ENCODE measurements at places on chromosomes 7 and 10.

DNA sequence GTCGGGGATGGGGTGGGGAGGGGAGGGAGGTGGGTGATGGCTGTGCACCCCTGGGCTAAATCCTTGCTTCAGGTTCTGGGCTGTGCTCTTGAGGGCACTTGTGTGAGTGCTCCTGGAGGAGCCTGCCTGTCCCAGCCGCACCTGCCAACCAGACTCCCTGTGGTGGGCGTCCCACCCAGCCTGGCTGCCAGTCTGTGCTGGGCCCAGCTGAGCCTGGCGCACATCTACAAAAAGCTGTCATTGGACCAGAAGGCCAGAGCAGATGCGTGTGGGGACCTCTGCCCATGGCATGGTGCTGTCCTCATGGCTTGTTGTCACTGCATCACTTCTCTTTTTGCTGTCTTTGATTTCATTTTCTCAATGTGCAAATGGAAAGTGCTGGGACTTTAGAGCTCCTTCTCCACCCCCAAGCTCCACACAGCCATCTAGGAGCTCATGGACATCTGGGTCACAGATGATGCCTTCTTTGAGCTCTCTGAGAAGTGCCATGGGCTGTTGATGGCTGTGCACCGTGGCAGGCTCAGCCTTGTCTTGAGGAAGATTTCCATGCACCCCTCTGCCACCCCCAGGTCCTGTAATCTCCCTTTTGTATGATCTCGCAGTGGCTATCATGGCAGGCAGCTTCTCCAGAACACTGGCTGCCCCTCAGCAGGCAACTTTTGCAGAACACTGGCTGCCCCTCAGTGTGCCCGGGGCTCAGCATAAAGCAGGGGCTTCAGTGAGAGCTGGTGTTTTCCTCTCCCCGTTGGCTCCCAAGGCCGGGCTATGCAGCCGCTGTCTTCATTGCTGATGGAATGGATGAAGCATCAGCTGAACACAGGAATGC is 83.9 kb downstream of the ADCY1 start:
- no peak for DNase-seq

- DNase-seq = no peak
Measured at GRCh38 chr7:75813084-75813483, 522 bp downstream of the CCL24 start.

- DNase-seq = no peak
Measured at GRCh38 chr7:27647046-27647445, 15.6 kb downstream of the HIBADH start.

GRCh38 chr7:133081119-133081598 is 731 bp downstream of the CHCHD3 start:
- DNase-seq = no peak

GRCh38 chr7:29231671-29232232 is 37.2 kb downstream of the CHN2 start:
- DNase-seq = no peak

- no peak for DNase-seq
Measured at GRCh38 chr10:129532838-129533237, 65.8 kb downstream of the MGMT start.

GRCh38 chr7:69476416-69476815 is 121.9 kb upstream of the AUTS2 start:
- DNase-seq = no peak

GRCh38 chr7:140463111-140463510 is 16.2 kb downstream of the MKRN1 start:
- no peak for DNase-seq

- no peak for DNase-seq
Measured at GRCh38 chr10:105148921-105149320, 507.8 kb downstream of the SORCS3 start.

GRCh38 chr7:30459591-30460245 is 18.9 kb downstream of the NOD1 start:
- no peak for DNase-seq

DNA sequence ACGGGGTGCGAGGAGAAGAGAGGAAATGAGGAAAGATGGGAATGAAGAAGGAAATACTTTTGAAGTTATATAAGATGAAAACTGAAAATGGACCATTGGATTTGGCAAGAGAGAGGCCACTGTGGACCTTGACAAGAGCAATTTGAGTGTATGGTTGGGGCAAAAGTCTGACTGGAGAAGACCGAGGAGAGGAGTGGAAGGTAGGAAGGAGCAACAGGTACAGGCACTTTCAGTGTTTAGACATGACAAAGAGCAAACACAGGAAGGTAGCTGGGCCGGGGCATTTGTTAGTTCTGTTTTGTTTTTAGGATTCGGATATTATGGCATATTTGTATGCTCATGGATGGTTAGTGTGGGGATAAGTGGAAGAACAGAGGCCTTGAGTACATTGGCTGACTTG is 99.4 kb downstream of the TAF3 start:
- DNase-seq = no peak

DNA sequence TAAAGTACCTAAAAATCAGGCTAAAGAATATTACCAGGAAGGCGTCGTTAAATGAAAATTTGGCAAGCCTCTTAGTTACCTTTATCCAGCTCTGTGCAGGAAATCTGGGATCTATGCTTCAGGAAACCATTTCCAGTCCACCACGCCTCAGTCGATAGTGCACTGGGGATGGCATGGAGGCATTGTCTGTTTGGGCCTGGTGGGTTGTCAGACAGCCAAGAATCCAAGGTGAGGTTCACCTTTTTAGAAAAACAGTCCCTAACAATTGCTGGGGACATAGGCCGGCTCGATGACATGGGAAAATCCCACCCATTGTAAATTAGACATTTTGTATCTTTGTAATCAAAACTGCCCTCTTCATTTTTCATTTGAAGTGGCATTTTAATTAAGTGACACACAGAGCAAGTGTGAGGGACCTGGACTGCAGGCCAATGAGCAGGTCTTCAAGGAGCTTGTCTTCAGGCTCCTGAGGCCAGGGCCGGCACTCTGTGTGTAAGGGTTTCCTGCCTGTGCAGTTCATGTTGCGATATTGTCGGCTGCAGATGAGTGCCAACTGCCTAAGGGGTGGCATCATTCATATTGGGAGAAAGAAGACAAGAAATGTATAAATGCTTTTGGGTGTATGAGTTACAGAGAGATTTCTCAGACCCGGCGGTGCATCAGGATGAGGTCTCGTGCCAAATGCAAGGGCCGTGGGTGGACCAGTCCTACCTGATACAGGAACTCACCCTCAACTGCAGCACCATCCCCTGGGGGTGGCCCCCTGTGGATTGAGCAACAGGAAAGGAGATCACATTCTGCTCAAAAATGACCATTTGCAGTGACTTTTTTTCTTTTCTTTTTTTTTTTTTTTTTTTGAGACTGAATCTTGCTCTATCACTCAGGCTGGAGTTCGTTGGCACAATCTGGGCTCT is 80.8 kb downstream of the PTPRE start:
- no peak for DNase-seq

DNA sequence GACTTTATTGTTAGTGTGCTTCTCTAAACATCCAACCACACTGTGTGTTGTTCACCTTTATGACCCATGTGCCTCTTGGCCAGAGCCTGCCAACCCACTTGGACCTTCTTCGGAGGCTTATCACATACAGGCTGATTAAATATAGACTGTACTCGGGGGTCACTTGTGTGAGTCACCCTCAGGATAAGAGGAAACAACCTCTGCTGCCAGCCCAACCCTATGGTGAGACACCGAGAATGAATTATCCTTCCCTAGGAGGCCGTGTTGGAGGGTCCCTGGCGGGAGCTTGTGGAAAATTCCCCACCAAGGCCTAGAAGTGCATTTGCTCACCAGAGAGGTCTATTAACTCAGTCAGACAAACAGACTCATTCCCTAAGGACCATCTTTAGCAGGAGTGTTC is 63.0 kb downstream of the FAS start:
- DNase-seq = no peak

DNA sequence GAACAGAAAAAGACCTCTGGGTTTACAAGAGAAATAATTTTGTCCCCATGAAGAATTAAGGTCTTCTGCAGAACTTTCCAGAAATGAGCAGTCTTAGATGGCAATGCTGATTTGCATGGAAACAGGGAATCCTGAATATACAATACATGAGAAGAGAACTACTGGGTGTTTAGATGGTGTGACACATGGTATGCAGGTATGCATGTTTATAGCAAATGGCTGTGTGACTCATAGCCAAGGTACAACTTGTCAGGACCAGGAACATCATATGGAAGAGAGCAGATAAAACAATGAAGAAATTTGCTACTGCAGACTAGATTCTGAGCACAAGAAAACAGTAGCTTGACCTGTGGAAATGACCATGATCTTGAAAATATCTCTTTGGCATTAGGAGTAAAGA is 907.8 kb downstream of the GATA3 start:
- no peak for DNase-seq

- no peak for DNase-seq
Measured at GRCh38 chr10:8042721-8043568, 11.5 kb upstream of the GATA3 start.

GRCh38 chr10:75186310-75186709 is 24.3 kb upstream of the VDAC2 start:
- no peak for DNase-seq

GRCh38 chr10:43667761-43668386 is 19.2 kb upstream of the ZNF32 start:
- no peak for DNase-seq

GRCh38 chr7:133781486-133782090 is 345.6 kb upstream of the LRGUK start:
- no peak for DNase-seq

DNA sequence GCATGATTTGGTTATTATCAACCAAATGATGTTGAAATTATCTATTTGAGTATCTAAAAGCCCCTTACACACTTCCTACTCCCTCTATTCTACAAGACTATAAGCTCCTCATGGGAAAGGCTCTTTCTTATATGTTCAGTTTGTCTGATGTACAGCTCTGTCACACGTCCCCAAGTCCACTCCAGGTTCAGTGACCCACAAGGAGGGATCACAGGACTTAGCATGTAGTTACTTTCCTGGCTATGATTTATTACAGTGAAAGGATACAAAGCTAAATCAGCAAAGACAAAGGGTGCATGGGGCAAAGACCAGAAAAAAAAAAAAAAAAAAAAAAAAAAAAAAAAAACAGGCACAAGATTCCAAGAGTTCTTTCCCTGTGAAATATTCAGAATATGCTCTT is 125.6 kb upstream of the TMEM106B start:
- no peak for DNase-seq

DNA sequence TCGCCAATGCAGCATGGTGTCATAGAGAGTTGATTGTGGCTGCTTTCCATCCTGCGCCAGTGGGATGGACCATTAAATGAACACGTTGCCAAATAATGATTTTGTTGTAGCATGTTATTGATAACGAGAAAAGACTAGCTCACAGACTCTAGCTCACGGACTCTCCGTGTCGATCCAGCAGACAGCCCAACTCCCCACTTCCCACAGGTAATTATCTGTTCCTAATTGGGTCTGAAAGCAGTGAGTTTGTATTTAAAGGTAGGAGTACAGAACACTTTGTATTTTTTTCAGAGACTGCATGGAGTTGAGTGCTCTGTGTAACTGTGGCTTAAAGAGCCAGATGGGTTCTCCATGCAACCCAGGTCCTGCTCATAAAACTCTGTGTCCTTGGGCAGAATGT is 1250.5 kb downstream of the TYW1 start:
- no peak for DNase-seq

DNA sequence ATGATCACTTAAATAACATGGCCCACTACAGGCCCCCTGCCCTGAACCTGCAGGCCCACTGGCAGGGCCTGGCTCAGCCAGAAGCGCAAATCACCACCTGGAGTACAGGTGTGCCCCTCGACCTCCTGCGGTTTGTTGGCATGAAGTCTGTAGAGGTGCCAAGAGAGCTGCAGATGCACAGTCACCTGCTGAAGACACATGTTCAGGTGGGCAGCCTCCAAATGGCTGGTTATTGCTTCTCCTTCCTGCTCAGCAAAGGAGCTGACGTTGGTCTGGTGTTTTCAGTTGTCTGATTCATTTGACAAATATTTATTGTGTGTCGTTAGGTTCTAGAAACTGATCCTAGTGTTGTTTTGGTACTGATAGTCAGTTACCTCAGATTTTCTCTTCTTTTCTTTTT is 29.0 kb downstream of the DHTKD1 start:
- DNase-seq = no peak

- DNase-seq = no peak
Measured at GRCh38 chr10:89129911-89130310, 77.2 kb downstream of the CH25H start.

DNA sequence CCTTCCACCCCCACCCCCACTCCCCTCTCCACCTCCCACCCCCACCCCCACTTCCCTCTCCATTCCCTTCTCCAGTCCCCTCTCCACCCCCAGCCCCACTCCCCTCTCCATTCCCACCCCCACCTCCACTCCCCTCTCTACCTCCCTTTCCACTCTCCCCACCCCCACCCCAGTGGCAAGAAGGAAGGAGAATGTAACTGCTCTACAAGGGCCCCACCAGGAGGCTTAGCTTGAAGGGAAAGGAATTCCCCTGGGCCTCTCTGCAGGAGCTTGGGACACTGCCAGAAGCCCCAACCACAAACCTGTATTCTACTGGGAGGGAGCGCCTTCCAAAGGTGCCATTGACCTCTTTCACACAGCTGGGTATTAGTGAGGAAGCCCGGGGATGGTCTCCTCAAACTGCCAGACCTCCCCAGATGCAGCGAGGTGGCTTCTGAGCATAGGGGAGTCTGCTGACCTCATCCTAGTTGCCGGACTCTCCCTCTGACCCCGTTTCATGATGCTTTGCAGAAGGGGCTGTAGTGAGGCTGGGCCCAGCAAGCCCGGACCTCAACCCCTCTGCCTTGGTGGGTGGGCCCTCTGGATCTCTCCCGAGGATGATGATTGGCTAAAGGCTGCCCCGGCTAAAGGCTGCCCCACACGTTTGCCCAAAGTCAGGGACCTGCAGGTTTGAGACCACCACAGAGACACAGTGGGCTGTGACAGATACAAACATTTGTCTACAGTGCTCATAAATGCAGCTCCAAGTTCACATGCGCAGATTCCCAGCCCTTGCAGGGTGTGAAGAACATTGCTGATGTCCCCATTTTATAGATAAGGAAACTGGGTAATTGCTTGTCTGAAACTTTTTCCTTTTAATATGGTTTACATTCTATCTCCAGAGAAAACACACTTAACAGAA is 2.9 kb downstream of the DEPP1 start:
- DNase-seq = no peak

DNA sequence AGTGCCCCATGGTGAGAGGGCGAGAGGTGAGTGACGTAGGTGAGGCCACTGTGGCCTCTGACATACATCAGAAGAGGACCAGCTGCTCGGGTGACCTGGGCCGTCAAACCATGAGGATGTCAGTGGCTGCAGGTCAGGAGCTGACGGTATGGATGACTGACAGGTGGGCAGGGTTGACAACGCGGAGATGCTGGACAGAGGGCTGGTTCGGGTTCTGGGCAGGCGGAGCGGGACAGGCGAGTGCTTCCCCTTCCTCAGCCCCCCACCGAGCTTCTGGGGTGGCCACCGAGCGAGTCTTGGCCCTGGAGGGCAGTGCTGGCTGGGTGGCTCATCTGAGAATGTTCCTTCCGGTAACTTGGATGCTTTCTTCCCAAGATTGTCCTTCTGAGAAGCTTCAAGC is 91.8 kb downstream of the ACTR3B start:
- DNase-seq = no peak

DNA sequence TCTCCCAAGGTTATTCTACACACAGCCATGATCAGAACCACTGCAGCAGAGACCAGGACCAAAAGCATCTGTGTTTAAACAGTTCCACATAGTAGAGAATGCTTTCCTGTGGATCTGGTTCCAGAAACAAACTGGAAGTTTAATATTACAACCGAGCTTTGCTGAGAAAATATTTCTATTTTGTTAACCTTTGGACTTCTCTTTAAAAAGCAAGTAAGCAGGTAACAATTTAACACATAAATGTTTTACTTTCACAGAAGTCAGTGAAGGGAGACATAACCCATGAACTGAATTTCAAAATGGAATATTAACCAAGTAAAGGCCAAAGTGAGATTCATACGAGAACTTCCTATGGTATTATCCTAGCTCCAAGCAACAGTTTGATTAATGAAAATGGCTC is 98.6 kb upstream of the PHYHIPL start:
- no peak for DNase-seq

All from activated T-helper 1 cell treated with anti-CD3 and anti-CD28 coated beads, Interleukin-2, amount 50 U/mL, for 16 hours (primary cell).